CD4-positive, alpha-beta T cell treated with Interleukin-15 for 1 hour (primary cell): ENCODE measurements at places on chromosomes 5 and 9.

- no peak for DNase-seq
Observed at GRCh38 chr9:116193636-116194035, 40.0 kb downstream of the PAPPA start.

- DNase-seq: no peak
Observed at GRCh38 chr5:12330993-12331588, 426.8 kb upstream of the CTNND2 start.

GRCh38 chr9:136516191-136516654 lies 29.6 kb downstream of the NOTCH1 start:
- DNase-seq: no peak

DNA sequence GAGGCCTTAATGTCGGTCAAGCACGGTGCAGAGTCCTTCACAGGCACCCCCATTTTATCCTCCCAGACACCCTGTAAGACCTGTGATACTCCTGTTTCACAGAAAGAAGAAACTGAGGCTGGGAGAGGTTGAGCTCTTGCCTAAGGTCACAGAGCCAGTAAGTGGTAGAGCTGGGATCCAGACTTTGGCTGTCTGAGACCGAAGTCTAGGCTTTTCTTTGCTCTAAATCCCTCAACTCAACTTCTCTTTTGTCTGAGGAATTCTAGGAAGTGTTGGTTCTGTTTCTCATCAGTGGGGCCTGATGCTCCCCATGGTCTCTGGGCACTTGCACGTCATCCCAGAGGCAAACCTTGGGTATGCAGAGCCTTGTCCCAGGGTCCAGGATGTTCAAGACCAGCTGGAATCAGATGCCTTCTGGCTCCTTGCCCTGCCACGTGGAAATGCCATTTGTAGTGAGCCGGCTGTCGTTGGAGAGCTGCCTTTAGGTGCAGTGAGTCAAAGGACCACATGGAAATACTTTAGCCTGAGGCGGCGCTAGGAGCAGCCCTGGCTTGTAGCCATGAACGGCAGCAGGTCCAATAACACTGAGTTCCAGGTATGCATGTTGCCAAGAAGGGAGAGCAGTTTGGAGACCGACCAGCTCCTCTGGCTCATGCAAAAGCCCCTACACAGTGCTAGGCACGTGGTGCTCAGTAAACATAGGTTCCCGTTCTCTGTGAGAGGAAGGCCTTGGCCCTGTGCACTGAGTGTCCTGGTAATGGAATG lies 9.2 kb downstream of the DCANP1 start:
- no peak for DNase-seq

GRCh38 chr5:16410338-16410737 lies 55.3 kb downstream of the ZNF622 start:
- DNase-seq: no peak

- DNase-seq: no peak
Observed at GRCh38 chr9:98778251-98778650, 18.1 kb downstream of the ANKS6 start.
